RKO (cell line): ENCODE measurements at places on chromosomes 6 and 20.

DNA sequence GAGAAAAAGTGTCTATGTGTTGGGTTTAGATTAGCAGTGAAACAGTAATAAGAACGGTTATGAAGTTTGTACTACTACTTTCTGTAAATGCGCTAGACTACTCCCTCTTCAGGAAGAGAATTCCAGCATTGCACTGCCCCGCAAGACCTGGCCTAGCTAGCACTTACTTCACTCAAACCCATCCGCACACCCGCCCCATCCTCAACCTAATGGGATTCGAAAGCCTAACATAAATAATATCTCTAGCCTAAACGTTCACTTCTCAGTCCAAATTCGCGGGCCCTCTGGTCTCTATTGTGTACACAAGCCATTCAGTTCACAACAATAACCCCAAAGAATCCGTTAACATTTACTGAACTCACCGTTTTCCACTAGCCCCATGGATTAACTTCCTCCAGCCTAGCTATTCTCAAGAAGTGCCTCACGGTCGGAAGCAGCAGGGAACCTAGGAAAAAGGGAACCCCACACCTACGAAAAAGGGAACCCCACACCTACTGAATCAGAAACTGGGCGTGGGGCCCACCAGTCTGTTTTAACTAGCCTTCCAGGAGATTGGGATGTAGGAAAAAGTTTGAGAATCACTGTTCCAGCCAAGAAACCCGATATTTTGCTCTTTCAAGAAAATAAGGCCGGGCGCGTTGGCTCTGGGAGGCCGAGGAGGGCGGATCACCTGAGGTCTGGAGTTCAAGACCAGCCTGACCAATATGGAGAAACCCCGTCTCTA is 45.4 kb upstream of the BTN3A2 start:
- DNase-seq = no peak

GRCh38 chr6:10310330-10310653 is 104.6 kb downstream of the TFAP2A start:
- DNase-seq = no peak

DNA sequence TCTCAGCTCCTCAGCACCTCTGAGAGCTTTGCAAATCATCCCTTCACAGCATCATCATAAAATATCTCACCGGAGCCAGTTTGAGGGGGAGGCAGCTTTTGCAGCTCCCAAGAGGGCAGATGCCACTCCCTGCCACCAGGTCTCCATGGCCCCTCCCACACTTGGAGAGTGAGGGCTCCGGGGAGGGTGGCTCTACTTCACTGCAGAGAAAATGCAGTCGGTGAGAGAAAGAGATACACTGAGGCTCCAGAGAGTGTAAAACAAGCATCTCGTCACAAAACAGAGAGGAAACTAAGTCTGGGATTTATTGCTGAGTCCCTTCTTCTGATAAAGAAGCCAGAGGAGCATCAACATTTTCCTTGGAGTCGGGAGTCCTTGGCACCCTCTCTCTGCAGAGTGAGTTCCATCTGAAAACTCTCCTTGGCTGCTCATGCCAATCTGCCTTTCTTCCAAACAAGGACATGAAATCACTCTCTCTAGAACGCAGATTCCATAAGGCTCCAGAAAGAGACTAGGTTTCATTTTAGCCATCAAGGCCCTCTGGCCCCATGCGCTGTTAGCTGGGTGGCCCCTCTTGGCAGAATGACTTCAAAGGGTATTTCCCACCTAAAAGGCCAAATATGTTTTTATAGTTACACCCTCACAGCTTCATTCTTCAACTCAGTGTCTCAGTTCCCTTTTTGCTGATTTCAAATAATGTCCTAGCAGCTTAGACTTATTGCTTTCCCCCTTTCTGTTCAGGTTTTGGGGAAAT is 70.6 kb upstream of the F13A1 start:
- DNase-seq = no peak

DNA sequence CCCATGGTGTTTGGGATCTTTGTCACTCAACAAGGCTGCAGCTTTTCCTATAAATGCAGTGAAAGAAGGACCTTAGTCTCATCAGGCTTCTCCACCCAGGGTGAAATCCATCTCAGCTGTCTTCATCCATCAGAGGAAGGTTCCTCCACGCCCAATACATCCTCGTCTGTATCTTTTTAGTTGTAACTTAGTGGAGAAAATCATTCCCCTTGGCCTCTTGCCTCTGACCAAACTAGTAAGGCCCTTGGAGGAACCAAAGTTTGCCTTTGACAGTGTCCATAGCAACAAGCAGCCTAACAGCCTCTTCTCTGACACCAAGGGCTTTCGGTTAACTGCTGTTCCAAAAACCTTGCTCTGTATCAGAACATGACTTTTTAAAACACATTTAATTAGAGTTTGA is 230.3 kb upstream of the ECI2 start:
- no peak for DNase-seq

- no peak for DNase-seq
Observed at GRCh38 chr6:169370666-169371343, 117.2 kb upstream of the THBS2 start.

DNA sequence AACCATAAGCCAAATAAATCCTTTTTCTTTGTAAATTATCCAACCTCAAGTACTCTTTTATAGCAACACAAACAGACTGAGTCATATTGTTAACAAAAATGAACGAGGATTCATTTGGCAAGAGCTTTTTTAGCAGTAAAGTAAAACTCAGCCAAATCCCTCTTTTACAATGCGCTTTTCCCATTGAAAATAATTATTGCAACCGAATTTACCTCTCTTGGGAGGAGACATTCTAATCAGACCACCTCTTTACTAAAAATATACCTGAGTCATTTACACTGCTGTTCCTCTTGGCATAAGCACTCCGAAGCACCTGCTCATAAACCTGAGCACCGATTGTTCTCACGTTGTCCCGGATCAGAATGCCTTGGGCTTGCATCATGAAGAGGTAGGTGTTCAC is 57.4 kb downstream of the B4GALT5 start:
- DNase-seq = no peak

- no peak for DNase-seq
Observed at GRCh38 chr6:124714728-124715127, 247.5 kb upstream of the RNF217 start.

- no peak for DNase-seq
Observed at GRCh38 chr20:37348792-37349516, 3.0 kb downstream of the SRC start.

DNA sequence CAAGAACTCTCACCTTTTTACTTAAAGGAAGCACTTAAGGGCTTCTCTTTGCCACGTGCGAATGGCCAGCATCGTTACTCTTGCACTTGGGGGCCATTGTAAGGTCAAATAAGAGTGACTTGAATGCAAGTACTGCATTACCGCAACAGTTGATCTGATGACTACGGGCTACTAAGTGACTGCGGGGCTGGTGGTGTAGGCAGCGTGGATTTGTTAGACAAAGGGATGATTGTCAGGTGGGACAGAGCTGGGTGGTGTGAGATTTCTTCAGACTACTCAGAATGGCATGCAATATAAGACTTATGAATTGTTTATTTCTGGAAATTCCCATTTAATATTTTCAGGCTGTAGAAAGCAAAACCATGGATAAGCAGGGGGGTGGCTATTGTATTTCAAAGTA is 199.7 kb upstream of the UST start:
- DNase-seq = no peak

GRCh38 chr6:82030301-82030700 is 217.2 kb downstream of the IBTK start:
- no peak for DNase-seq

- DNase-seq = no peak
Observed at GRCh38 chr6:27867945-27868300, 44.3 kb downstream of the OR2B2 start.

- DNase-seq = no peak
Observed at GRCh38 chr6:35309611-35310264, 12.1 kb downstream of the DEF6 start.

- DNase-seq = no peak
Observed at GRCh38 chr20:38192323-38192885, 27.3 kb upstream of the TGM2 start.

GRCh38 chr6:1110164-1110563 is 201.7 kb upstream of the FOXQ1 start:
- no peak for DNase-seq

GRCh38 chr6:39430871-39431523 is 108.5 kb upstream of the KCNK16 start:
- DNase-seq = no peak

GRCh38 chr6:138455746-138456400 is 43.4 kb downstream of the NHSL1 start:
- DNase-seq = no peak

GRCh38 chr20:33673410-33674293 is 576 bp downstream of the NECAB3 start:
- DNase-seq = peak; percentile 51

DNA sequence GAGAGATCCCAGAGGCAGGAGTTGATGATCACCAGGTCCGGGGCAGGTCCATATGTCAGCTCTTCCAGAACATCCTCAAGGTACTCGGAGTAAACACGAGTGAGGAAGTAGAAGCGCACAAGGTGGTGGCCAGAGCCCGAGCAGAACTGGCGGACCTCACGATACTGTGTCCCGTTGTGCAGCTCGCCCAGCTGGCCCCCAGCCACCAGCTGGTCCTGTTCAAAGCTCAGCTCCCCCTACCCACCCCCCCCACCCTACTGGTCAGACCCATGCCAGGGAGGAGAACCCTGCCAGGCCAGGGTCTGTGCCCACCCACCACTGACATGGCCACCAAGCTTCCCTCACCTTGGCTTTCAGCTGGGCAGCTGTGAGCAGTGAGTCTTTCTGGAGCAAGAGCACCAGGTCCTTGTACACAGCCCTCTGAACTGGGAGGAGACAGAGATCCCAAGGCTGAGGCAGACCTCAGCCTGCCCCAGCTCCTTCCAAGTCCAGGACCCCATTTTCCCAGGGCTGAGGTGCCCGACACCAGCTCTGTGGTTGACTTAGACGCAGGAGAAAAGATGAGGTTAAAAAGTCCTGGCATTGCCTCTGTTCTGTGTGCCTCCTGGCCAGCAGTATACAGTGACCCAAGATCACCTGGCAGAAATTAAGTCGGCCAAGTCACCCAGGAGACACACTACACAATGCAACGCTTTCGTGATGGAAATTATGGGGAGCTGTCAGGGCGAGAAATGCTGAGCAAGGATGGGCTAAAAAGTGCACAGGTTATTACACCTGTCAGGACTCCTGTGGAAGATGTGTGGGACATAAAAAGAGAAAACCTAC is 1.4 kb downstream of the PCED1A start:
- no peak for DNase-seq

- DNase-seq = no peak
Observed at GRCh38 chr6:143675946-143676345, 1.8 kb upstream of the PHACTR2 start.

GRCh38 chr6:53048431-53049195 is 16.6 kb upstream of the FBXO9 start:
- DNase-seq = peak; percentile 28

- DNase-seq = no peak
Observed at GRCh38 chr6:160088784-160089533, 32.7 kb upstream of the SLC22A1 start.

DNA sequence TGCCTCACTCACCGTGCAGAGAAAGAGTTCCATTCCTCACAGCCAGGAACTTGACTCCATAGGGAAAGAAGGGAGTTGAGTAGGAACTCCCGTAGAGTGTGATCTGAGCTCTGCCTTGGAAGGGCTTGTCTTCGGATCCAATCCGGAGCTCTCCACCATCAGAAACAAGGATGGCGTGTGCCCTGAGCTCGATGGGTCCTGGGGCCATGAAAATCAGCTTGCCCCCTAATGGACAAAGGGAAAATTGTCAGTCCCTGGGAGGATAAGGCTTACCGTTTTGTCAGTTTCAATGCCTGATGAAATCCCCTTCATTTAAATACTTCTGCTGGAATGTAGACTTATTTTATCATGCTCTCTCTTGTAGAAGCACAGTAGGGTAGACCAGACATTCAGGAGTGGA is 153.3 kb downstream of the PKHD1 start:
- DNase-seq = peak; percentile 15

DNA sequence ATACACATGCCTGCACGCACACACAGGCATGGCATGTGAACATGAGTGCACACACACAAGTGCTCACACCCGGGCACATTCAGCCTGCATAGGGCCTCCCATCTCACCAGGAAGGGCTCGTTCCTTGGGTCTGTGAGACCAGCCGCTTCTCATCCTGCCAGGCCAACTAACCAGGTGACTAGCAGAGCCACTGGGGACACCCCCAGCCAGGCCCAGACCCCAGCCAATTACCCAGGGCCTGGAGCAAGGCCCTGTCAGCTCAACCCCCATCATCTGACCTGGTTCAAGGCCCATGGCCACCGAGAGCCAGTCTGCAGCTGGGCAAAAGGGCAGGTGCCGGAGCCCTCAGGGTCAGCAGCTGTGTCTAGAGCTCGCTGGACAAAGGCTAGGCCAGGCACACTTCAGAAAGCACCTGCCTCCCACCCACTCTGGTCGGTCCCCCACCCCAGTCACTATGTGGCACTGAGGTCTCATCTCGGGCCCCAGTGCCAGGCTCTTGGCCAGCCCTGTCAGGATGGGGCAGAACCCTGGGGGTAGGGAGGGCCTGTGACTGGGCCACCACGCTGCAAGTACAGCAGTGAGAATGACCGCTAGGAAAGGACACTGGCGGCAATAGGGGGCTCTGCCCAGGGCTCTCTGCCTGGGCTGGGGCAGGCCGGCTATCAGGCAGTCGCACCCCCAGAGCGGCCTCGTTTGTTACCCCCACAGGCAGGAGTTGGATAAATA is 26.8 kb upstream of the MRGBP start:
- no peak for DNase-seq

DNA sequence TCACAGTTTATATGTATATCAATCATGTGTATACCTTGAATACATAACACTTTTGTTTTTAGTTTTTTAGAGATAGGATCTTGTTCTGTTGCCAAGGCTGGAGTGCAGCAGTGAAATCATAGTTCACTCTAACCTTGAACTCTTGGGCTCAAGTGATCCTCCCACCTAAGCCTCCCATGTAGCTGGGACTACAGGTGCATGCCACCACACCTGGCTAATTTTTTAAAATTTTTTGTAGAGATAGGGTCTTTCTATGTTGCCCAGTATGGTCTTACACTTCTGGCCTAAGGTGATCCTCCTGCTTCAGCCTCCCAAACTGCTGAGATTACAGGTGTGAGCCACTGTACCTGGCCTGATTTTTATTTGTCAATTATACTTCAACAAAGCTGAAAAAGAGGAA is 69.9 kb downstream of the SYCP2L start:
- no peak for DNase-seq

DNA sequence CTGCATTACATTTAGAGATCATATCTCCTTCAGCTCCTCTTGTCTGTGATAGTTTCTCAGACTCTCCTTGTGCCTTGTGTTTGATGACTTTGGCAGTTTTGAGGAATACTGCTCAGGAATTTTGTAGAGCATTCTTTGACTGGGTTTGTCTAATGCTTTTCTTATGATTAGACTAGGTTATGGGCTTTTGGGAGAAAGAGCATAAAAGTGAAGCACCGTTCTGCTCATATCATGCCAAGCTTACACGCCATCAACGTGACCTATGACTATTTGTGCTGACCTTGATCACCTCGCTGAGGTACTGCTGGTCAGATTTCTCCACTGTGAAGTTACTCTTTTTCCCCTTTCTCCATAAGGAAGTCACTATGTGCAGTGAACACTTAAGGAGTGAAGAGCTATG is 256.0 kb downstream of the LY86 start:
- no peak for DNase-seq
